ENCODE measurements at places on chromosomes 13 and 19. TPM values are rescaled to one million over a fixed set of nuclear protein-coding genes. Genes with fewer than 3 reads are reported as not detected.
A peak's percentile ranks its signal among the peaks of the same experiment; 100 is the strongest.

GRCh38 chr13:22064854-22065620 lies 394.2 kb downstream of the FGF9 start:
- DNase-seq, result no peak
- peaks cover 66% of the 10 kb centered on the region for H3K4me1 ChIP-seq
- no peak overlapping the region for H3K4me3 ChIP-seq

DNA sequence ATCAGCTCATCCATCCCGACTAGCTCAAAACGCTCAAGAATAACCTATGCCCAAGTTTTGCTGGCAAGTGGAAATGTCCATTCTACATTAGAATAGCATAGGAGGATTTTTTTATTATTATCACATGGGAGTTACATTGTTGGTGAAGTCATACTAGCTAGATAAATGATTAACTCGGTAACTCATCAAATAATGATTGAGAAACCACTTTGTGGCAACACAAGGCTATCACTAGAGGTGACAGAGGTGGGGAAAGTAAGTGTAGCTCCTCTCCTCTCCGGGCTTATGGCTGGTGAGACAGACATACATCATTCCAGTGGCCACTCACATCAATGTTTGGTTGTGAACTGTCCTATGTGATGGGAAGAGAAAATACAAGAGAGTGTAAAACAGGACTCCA lies 161.6 kb downstream of the ZIC5 start:
- H3K36me3 ChIP-seq, result no peaks in the 10 kb centered on the region
- H3K27me3 ChIP-seq, result no peaks in the 10 kb centered on the region
- H3K4me1 ChIP-seq, result no peaks in the 10 kb centered on the region

GRCh38 chr19:16014923-16015804 lies 61.1 kb upstream of the TPM4 start:
- no peaks in the 10 kb centered on the region for H3K27me3 ChIP-seq
- no peak overlapping the region for H3K4me3 ChIP-seq
- H3K36me3 ChIP-seq, result no peaks in the 10 kb centered on the region
- no peak overlapping the region for H3K27ac ChIP-seq

GRCh38 chr19:317710-318508 lies 26.7 kb downstream of the MIER2 start:
- no peaks in the 10 kb centered on the region for H3K27me3 ChIP-seq
- no peak overlapping the region for H3K4me3 ChIP-seq
- DNase-seq, result no peak
- H3K27ac ChIP-seq, result no peak overlapping the region

The PRR19 gene
- 0.73 TPM for total RNA-seq

DNA sequence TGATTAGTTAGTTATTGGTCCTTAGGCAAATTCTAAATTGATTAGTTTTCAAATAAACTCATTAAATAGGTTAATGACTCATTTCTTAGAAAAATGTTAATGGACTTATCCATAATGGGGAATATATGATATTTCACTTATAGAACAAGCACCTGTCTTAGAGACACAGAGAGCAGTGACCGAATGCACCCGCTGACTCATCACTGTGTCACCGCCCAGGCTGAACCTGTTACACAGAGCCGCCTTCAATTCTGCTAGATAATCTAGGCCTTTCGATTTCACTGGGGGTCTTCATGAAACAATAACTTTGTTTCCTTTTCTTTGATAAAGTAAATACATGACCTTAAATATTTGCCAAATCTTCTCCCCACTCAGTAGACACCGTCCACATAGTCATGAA lies 13.1 kb downstream of the IRS2 start:
- no peaks in the 10 kb centered on the region for H3K36me3 ChIP-seq
- peaks cover 16% of the 10 kb centered on the region for H3K4me1 ChIP-seq
- DNase-seq, result no peak
- H3K27ac ChIP-seq, result no peak overlapping the region
- no peak overlapping the region for H3K4me3 ChIP-seq
- H3K27me3 ChIP-seq, result no peaks in the 10 kb centered on the region

The ZNF837 gene
- 2.3 TPM for total RNA-seq

The IL17D gene
- total RNA-seq, result 0.84 TPM

GRCh38 chr19:53518716-53519115 lies 19.2 kb upstream of the ZNF331 start:
- H3K27me3 ChIP-seq, result no peaks in the 10 kb centered on the region
- peaks cover 13% of the 10 kb centered on the region for H3K4me1 ChIP-seq
- no peaks in the 10 kb centered on the region for H3K36me3 ChIP-seq
- DNase-seq, result no peak
- no peak overlapping the region for H3K4me3 ChIP-seq
- no peak overlapping the region for H3K27ac ChIP-seq

The IZUMO2 gene
- not detected for total RNA-seq

GRCh38 chr19:3608750-3609322 lies 2.2 kb upstream of the TBXA2R start:
- peak overlapping the region; percentile 59 for H3K27ac ChIP-seq
- no peaks in the 10 kb centered on the region for H3K27me3 ChIP-seq
- no peak overlapping the region for H3K4me3 ChIP-seq
- H3K4me1 ChIP-seq, result peaks cover 29% of the 10 kb centered on the region
- DNase-seq, result no peak
- H3K36me3 ChIP-seq, result no peaks in the 10 kb centered on the region

The BEST2 gene
- not detected for total RNA-seq

The GNA15 gene
- total RNA-seq, result 3.9 TPM

DNA sequence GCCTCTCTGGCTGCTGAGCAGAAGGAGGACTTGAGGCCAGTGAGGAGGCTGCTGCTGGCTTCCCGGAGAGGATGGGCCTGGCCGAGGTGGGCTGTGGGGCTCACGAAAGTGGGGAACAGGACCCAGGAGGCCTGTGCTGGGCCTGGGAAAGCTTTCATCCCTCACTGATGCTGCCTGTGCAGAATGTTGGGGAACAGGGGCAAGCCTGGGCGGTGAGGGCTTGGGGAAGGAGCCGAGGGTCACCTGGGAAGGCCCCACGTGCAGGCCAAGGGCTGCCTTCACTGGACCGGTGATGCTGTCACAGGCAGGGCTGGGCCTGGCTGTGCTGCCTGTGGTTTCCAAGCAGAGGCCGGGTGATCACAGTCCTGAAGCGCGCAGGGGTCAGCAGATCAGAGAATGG lies 9.4 kb downstream of the AP1M1 start:
- no peak for DNase-seq
- H3K4me1 ChIP-seq, result peaks cover 10% of the 10 kb centered on the region
- no peak overlapping the region for H3K4me3 ChIP-seq
- H3K36me3 ChIP-seq, result peaks cover 43% of the 10 kb centered on the region

DNA sequence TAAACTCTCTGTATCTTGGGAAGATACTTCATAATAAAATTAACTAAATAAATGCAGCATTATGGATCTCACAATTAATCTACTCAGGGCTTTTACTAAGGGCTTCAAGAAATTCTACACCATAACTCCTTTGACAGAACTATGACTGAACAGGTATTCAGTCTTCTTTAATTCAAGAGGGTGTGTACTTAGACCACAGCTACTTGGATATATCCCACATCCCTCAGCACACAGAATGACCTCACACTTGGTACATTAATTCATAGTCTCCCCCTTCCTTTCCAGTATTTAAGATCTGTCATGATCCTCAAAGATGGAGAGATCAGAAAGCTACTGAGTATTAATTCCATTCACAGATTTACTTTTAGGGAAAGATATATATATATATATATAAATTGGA lies 11.6 kb downstream of the DIAPH3 start:
- H3K36me3 ChIP-seq, result no peaks in the 10 kb centered on the region
- no peak overlapping the region for H3K27ac ChIP-seq

GRCh38 chr13:62292714-62293480 lies 877.2 kb upstream of the PCDH20 start:
- H3K27ac ChIP-seq, result no peak overlapping the region
- H3K36me3 ChIP-seq, result no peaks in the 10 kb centered on the region
- DNase-seq, result no peak
- H3K27me3 ChIP-seq, result no peaks in the 10 kb centered on the region
- no peak overlapping the region for H3K4me3 ChIP-seq

DNA sequence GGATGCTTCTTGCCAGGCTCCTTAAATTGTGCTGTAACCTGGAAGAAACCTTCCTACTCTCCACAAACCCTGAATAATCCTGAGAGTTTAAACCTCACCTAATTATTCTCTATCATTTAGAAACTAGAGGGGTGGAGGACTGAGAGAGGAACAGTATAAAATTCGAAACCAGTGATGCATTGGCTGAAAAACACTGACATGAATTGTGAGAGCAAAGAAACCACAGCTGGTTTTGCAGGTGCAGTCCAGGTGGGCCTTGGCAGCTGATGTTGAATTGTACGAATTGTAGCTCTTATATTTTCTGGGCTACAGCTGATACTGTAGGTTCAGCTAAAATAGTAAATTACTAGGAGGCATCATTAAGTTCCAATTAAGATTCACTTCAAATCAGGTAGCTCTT lies 227.0 kb upstream of the SLITRK5 start:
- H3K4me3 ChIP-seq, result no peak overlapping the region
- H3K36me3 ChIP-seq, result no peaks in the 10 kb centered on the region
- no peak for DNase-seq
- H3K27ac ChIP-seq, result no peak overlapping the region
- H3K27me3 ChIP-seq, result no peaks in the 10 kb centered on the region
- H3K4me1 ChIP-seq, result no peaks in the 10 kb centered on the region

DNA sequence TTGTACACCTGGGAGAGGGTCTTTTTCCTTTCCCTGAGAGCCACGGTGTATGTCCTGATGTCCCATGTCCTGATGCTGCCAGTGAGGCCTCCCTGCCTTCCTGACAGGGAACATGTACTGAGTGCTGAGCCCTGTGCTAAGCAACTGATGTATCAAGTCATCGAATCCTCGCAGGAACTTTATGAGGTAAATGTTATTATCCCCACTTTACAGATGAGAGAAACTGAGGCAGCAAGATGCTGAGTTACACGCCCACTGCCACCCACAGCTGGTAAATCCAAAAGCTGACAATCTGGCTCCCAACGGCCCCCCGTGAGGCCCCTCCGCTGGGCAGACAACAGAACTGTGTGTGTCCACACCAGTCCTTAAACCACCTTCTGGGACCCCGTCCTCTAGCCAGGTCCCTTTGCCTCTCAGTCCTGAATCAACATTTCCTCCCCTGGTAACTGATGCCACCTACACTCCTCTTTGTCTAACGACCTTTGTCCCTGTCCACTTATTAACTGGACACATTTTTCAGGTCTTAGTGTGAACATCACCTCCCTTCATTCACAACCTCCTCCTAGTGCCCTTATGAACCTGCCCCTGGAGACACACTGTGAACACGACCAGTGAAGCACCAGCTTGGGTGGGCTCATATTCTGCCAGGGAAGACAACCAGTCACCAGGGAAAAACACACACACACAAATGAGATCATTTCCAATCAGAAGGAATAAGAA lies 5.4 kb upstream of the VSIG10L start:
- peaks cover 18% of the 10 kb centered on the region for H3K36me3 ChIP-seq
- no peak overlapping the region for H3K27ac ChIP-seq

The KLK15 gene
- not detected for total RNA-seq

The TMEM255B gene
- total RNA-seq, result 0.69 TPM

GRCh38 chr19:51479531-51480331 lies 1.4 kb downstream of the CEACAM18 start:
- H3K27me3 ChIP-seq, result no peaks in the 10 kb centered on the region
- H3K36me3 ChIP-seq, result no peaks in the 10 kb centered on the region
- H3K4me3 ChIP-seq, result no peak overlapping the region
- no peaks in the 10 kb centered on the region for H3K4me1 ChIP-seq

- no peaks in the 10 kb centered on the region for H3K36me3 ChIP-seq
- no peak overlapping the region for H3K4me3 ChIP-seq
- H3K27me3 ChIP-seq, result no peaks in the 10 kb centered on the region
- H3K27ac ChIP-seq, result no peak overlapping the region
- no peak for DNase-seq
Measured at GRCh38 chr13:81138353-81138980, 797.5 kb upstream of the SPRY2 start.

The ERICH4 gene
- total RNA-seq, result not detected

- no peak for DNase-seq
- no peaks in the 10 kb centered on the region for H3K27me3 ChIP-seq
- H3K36me3 ChIP-seq, result no peaks in the 10 kb centered on the region
- no peak overlapping the region for H3K4me3 ChIP-seq
- H3K4me1 ChIP-seq, result no peaks in the 10 kb centered on the region
- no peak overlapping the region for H3K27ac ChIP-seq
Measured at GRCh38 chr13:53822136-53822535, 793.5 kb downstream of the OLFM4 start.

- H3K27me3 ChIP-seq, result no peaks in the 10 kb centered on the region
- DNase-seq, result no peak
- H3K4me1 ChIP-seq, result no peaks in the 10 kb centered on the region
- no peak overlapping the region for H3K4me3 ChIP-seq
Measured at GRCh38 chr13:54162069-54162468, 1133.5 kb downstream of the OLFM4 start.

The ZNF835 gene
- 4.7 TPM for total RNA-seq

The ACP7 gene
- total RNA-seq, result not detected

- no peaks in the 10 kb centered on the region for H3K4me1 ChIP-seq
- DNase-seq, result no peak
- H3K4me3 ChIP-seq, result no peak overlapping the region
Measured at GRCh38 chr13:44887515-44887914, 101.8 kb downstream of the NUFIP1 start.

DNA sequence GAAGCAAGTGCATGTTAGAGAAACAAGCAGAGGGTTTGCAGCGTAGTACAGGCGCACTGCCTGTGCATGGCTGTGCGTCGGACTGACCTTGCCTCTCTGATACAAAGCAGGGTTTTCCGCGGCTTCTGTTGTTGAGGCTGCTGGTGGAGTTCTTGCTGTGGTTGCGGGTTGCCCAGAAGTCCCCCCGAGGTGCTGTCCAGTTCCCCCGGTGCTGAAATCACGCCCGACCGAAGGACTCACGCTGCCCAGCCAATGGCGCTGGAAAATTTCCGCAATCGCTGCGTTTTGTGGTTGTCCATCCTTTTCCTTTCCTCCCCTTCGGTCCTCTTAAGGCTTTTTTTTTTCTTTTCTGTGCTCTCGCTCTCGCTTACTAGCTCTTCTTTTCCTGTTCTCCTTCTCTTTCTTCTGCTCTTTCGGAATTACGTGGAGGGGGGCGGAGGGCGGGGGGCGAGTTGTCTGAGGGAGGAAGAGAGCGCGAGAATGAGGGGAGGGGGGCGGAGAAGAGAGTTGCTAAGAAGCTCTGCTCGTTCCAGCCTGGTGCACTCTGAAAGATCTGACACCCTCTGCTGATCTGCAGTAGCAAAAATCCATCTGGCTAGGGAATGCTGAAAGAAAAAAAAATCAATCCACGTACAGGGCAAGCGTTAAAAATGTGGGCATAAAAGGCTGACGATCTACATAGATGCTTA lies at the start of gene SLITRK1:
TSS of gene SLITRK1 (minus strand) at position 558 of the 689 bp plus-strand sequence. CDS start 967 bp downstream, outside the sequence.
- H3K4me1 ChIP-seq, result no peaks in the 10 kb centered on the region
- H3K4me3 ChIP-seq, result no peak within 1 kb of the TSS
- peaks cover 14% of the 10 kb centered on the region for H3K27me3 ChIP-seq
- no peak within 1 kb of the TSS for H3K27ac ChIP-seq
- H3K36me3 ChIP-seq, result no peaks in the 10 kb centered on the region
- DNase-seq, result no peak

GRCh38 chr13:24659239-24659638 lies 21.0 kb upstream of the ATP12A start:
- no peaks in the 10 kb centered on the region for H3K27me3 ChIP-seq
- H3K27ac ChIP-seq, result no peak overlapping the region
- H3K4me3 ChIP-seq, result no peak overlapping the region
- H3K4me1 ChIP-seq, result no peaks in the 10 kb centered on the region
- no peaks in the 10 kb centered on the region for H3K36me3 ChIP-seq

Data from CD8-positive, alpha-beta memory T cell (primary cell).